ENCODE measurements at places on chromosomes 12 and 14.

DNA sequence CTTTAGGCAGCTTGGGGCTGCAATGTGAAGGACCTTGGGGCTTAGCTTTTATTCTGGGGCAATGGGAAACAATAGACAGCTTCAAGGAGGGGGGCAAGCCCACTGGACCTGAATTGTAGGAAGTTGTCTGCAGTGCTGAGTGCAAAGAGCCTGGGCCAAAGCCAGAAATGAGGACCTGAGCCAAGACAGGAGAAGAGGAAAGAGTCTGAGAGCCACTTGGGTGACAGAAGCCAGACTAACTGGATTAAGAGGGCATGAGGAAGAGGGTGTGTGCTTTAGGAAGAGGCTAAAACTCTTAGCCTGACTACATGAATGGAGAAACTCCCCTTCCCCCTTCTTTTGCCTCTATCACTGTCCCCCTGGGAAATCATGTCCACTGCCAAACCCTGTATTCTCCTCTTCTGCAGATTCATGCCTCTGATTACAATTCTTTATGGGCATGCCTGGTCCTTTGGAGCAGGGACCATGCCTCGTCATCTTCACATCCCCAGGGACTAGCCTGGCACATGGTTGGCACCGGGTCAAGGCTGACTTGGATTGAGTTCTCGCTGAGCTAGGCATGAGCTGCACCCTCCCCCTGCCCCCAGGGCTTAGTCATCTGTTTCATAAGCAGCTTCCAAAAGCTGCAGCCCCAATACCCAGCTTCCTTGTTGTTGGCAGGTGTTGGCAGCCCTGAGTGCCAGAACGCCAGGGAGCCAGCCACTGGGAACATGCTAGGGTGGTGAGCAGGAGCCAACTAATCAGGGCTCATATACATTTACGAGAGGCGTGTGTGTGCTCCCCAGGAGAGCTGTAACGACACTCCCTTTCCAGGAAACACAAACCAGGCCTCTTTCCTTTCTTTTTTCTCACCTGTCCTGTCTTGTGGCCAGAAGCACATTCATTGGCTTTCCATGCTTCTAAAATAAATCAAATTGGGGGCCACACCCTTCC lies 27.7 kb upstream of the JDP2 start:
- DNase-seq = no peak

GRCh38 chr12:41589878-41590277 lies 401.8 kb downstream of the PDZRN4 start:
- DNase-seq = no peak

- DNase-seq = no peak
Observed at GRCh38 chr12:13167906-13168305, 28.6 kb upstream of the EMP1 start.

DNA sequence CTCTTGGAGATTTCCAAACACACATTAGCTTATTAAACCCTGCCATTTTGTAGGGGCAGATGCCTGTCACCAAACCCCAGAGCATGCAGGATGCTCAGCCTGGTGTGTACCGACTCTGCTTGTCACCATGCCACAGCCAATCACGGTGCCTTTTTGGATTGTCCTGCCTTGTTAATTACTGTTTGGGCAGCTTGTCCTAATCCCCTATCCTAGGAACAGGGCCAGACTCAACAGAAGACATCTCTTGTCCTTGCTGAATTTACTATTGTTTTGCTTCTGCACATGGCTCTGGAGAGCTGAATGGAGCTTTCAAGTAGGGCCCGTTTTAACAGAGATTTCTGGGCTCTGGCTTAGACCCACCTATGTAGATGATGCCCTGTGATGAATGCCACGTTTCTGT lies 388.5 kb downstream of the AACS start:
- DNase-seq = no peak

GRCh38 chr14:74348735-74349463 lies 628 bp downstream of the VRTN start:
- no peak for DNase-seq

DNA sequence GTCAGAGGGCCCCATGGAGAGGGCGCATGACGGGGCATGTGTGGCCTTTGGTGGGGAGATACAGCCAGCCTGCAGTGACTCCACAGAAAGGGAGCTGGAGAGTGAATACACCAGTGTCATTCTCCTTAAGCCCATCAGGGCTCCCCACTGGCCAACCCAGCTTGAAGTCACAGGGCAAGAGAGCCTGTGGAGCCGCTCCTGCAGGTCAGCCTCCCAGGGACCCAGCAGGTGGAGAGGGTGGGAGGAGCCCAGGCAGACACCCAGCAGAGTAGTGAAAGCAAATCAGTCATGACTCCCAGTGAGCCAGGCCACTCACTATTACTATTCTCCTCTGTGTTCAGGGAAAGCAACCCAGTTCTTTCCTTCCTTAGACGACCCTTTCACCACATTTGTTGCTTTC lies 110.0 kb upstream of the CPM start:
- DNase-seq = no peak

GRCh38 chr12:53338916-53339315 lies 2.8 kb upstream of the SP7 start:
- no peak for DNase-seq

DNA sequence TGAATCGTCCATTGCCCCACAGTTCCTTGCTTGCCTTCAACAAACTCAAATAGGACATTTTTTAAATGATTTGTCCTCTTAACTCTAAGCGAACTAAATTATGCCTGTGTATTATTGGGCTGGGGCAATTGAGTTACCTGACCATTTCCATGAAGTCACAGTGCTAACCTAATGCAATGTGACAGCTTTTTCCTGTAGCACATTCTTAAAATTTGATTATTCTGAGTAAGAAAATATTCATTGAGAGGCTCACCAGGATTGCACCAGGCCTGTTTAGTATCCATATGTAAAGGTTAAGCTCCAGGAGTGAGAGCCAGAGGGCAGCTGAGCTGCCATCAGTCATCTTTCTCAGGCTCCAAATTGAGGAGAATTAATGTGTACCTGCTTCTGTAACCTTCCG lies 90.9 kb downstream of the GPR65 start:
- DNase-seq = no peak

GRCh38 chr12:18700271-18700670 lies 37.5 kb downstream of the PLCZ1 start:
- no peak for DNase-seq

- no peak for DNase-seq
Observed at GRCh38 chr12:12583510-12584178, 21.0 kb upstream of the DUSP16 start.

DNA sequence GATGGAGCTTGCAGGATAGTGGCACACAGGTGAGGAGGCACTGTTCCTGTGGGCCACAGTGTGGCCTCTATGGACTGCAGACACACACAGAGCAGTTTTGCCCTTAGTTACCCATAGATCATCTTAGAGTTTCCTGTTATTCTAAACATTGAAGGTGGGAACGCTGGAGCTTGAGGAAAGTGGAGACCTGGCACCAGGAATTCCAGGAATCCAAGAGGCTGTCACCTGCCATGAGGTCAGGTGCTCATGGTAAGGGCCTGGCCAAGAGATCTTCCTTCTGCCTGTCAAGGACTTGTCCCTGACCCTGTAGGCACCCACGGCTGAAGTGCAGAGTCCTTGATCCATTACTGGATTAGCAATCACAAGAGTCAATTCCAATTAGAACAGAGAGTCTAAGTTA lies 65.2 kb upstream of the ACTN1 start:
- no peak for DNase-seq

DNA sequence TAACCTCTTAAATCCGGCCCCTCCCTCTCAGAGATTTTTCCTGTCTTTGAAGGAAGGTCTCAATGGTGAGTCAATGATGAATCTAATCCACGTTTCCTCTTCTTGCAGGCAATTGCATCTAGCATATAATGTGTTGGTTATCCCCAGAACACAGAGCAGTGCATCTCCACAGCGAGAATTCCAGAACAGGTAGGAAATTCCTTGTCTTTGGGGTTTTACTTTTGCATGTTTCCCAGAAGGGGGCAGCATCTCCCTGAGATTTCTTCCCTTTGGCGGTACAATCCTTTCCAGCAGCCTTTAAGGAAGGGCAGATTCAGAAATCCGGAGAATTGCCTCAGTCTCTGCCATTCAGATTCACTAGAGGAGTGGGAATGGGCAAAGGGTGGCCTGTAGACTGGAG lies 128.0 kb downstream of the KCNA5 start:
- DNase-seq = peak; percentile 26

GRCh38 chr14:96303981-96304380 lies 48.0 kb downstream of the BDKRB1 start:
- DNase-seq = no peak

DNA sequence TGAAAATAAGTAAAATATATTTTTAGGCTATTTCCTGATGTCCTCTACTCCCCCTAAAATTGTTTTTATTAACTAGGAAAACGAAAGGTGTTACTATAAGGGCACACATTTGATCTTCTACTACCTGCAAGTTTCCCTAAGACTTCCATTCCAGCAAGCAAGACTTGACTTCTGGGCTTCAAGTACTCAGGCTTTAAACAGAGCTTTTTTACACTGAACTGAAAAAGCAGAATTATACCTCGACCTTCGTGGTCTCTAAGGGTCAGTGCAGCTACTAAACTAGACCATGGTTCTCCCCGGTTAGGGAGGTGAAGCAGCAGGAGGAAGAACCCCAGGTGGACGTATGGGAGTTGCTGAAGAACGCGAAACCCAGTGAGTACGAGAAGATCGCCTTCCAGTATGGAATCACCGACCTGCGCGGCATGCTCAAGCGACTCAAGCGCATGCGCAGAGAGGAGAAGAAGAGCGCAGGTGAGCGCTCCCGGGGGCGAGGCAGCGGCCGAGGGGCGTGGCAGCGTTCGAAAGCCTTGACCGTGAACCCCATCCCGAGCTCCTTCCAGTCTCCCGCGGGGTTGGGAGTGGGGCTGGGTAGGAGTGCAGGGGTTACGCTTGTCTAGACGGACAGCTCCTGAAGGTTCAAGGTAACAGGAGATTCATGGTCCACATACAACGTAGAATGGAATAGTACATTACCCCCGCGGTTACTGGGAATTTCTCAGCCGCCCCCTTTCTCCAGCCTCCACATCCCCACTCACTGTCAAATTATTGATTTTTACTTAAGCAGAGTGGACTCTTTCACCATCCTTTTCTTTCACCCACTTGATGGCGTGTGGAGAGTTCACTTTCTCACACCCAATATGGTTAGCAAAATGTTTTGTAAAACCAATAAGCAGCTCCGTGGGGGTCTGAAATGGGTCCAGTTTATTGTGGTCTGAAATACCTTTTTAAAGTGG lies 47.6 kb downstream of the MYBPC1 start:
- no peak for DNase-seq

- no peak for DNase-seq
Observed at GRCh38 chr12:30104971-30105370, 321.2 kb upstream of the TMTC1 start.

DNA sequence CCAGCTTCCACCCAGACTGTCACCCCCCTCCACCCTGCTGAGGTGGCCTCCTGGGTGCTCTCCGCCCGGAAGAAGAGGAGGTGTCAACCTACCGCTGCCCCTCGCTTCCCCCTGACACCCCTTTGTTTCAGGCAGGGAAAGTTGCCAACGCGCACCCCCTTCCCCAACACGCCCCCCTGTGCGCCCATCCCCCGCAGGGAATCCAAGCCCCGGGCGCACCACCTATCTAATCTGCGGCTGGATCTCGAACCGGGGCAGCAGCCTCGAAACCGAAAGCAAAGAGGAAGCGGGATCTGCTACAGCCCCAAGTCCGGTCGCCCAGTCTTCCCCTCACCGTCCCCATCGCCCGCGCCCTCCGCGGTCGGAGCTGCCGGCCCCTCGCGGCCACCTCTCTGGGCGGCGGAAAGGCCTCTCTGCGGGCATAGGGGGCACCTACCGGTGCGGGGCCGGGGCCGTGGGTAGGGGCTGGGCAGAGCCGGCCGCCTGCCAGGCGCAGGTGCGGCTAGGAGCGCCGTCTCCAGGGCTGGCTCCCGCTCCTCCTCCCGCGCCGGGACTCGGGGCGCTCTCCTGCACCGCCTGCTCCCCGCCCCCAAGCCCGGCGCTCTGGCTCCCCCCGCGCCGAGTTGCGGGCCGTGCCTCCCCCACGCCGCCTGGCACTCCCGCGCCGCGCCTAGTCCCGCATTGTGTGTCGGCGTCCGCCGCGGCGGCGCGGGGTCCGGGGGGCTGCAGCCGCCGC lies 18.3 kb upstream of the PLEKHH1 start:
- peak; percentile 75 for DNase-seq

DNA sequence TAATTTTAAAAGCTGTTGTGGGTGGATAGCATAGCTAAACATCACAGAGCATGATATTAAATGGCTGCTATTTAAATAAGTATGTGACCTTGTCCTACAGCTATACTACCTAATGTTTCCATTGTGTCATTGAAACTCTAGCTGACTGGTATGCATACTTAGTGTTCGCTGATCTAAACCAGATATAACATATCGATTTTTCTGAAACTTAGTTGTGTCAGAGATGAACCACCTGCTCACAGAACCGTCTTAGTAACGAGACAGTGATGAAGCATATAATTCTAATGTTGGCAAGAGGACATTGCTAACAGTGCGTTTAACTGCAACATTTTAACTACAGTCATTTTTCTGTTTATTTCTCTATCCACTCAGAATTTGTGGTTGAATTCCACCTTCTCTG lies 36.1 kb upstream of the NUAK1 start:
- no peak for DNase-seq

DNA sequence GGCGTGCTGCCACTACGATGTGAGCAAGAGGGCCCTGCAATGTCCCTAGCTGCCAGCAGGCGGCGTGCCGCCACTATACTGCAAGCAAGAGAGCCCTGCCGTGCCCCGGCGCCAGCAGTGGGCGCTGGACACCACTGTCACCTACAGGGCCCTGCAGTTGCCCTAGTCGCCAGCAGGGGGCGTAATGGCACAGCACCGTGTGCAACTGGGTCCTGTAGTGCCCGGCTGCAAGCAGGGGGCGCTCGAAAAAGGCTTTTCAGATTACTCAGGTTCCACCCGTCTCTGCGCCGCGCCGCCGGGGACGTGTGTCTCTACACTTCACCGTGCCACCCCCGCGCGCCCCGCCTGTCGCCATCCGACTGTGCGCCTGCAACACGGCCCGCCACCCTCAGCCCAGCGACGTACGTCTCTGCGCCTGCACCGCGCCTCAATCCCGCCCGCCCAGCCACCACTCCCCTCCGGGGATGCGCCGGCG lies 1356.9 kb downstream of the TMEM121 start:
- no peak for DNase-seq

DNA sequence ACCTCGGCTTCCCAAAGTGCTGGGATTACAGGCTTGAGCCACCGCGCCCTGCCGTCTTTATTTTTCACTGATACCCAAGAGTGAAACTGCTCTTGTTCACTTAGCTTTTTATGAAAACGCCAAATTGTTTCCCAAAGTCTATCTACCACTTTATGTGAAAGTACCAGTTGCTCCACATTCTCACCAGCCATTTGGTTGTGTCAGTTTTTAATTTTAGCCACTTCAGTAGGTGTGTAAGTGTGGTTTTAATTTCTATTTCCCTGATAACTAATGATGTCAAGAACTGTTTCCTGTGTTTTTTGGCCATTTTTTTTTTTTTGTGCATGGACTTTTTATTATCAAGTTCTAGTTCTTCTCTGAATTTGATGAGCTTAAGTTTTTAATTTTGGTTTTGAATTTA lies 17.1 kb downstream of the CAND1 start:
- no peak for DNase-seq

Measured in GM13977 (cell line).